ENCODE measurements at places on chromosomes 1 and 21.

GRCh38 chr1:146021050-146021445 lies 487 bp downstream of the HJV start:
- DNase-seq: no peak

GRCh38 chr1:172760121-172760520 lies 101.2 kb downstream of the FASLG start:
- no peak for DNase-seq

GRCh38 chr21:36703626-36704280 lies 4.8 kb downstream of the SIM2 start:
- no peak for DNase-seq

DNA sequence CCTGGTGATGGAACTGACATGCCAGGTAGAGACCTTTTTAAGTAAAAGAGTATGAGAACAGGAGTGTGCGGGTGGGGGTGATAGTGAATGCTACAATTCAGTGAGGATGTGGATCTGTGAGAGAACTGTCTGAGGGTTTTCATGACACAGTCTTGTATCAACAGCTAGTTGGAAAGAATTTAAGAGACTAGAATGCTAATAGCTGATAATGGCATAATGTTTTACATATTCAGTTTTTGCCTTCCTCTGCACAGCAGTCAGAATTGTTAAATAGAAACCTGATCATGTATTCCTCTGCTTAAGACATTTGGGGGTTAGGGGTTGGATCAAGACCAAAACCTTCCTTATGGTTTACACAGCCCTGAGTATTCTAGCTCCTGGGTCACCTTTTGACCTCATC lies 152.8 kb upstream of the ZRANB2 start:
- DNase-seq: no peak

DNA sequence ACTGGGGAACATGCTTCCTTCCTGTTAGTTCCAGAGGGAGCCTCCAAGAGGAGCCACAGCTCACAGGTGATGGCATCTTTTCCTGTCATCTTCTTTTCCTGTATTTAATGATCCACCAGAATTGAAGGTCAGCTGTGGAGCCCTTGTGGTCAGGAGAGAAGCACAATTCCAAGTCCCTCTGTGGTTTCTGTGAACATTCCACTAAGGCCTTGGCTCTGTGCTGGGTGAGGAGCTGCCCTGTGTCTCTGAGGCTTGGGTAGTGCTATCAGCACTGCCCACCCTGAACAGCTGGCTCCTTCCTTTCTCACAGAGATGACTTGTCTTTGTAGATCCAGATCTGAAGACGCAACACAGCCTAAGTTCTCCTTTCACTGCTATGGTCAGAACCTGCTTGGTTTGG lies 141.9 kb upstream of the MAP1LC3C start:
- no peak for DNase-seq

DNA sequence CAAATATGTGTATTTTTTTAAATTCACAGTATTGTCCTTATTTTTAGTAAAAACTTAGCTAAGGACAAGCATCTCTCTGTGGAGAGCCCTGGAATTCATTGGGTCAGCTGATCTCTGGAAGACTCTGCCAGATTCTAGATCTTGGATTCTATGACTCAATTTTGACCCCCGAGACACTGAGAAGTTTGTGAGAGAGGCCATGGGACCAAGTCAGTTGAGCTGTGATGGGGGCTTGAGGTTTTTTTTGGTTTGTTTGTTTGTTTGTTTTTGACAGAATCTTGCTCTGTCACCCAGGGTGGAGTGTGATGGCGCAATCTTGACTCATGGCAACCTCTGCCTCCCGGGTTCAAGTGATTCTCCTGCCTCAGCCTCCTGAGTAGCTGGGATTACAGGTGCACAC lies 13.5 kb downstream of the SHISA4 start:
- no peak for DNase-seq
